KG1 (cell line): ENCODE measurements at places on chromosomes 5 and 9.
A peak's percentile ranks its signal among the peaks of the same experiment; 100 is the strongest.

- no peak for DNase-seq
These were observed 10.9 kb downstream of the MGAT1 start for GRCh38 chr5:180791611-180792213.

GRCh38 chr5:53095931-53096525, 13.5 kb downstream of the MOCS2 start:
- DNase-seq = peak; percentile 7

GRCh38 chr5:83983852-83984251, 263.2 kb upstream of the HAPLN1 start:
- DNase-seq = no peak

GRCh38 chr5:74294231-74294705, 346.3 kb downstream of the ENC1 start:
- peak; percentile 9 for DNase-seq

GRCh38 chr9:9790216-9790872, 822.5 kb downstream of the PTPRD start:
- DNase-seq = peak; percentile 3

- DNase-seq = no peak
These were observed 370.0 kb downstream of the ZSWIM6 start for GRCh38 chr5:61701877-61702602.

- no peak for DNase-seq
These were observed 200.2 kb downstream of the TRIM36 start for GRCh38 chr5:114969482-114969881.

GRCh38 chr9:38686933-38687332, 33.0 kb downstream of the FAM240B start:
- DNase-seq = no peak

DNA sequence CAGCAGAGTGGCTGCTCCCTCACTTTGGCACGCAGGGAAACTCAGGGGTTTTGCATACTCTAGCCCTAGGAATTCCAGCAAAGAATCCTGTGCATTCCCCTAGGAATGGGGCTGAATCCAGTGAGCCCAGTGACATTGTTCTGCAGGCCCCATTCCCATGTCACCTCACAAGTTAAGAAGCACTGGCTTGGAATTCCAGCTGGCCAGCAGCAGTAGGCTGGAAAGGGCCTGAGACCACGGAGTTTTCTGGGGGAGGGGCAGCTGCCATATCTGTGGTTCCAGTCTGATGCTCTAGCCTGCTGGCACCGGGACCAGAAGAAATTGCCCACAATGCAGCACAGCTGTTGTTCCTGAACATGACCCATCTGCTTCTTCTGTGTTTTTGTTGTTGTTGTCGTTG, 217.6 kb upstream of the DMRTA1 start:
- DNase-seq = no peak

DNA sequence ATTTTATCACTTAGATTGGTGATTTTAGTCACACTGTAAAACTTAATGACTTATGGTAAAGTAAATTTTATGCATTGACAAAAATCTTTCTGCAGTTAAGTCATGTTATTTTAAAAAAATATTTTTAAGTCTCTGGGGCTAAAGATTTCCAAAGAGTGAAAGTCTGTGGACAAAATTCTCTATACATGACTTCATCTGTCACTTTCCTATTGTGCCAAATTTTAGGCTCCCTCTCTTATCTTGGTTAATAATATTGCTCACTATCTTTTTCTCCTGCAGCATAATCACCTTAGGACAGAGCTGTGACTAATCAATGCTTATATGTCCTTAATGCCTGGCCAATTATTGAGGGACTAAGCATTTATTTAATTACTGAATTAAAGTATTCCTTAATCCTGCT, 15.2 kb downstream of the LURAP1L start:
- DNase-seq = no peak

- DNase-seq = no peak
These were observed at the start of gene C5orf46 for GRCh38 chr5:147906326-147907095. C5orf46 (minus strand) TSS chr5:147906538; CDS start chr5:147906501, 37 bp downstream.

DNA sequence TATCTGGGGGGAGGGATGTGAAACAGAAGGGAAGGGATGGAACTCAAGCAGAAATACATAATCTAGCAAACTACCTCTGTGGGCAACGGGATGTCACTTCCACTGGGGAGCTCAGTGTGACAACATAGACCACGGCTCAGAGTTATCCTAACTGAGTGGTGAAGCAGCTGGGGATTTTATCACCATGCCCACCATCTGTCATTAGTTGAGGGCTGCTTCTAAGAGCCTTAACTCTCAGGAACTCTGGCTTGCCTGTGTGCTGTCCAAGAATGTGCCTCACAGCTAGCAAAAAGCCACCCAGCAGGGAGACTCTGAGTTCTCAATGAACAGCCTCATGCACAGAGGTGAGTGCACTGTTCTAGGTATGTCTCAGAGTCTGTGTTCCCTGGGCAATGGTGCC, 90.6 kb upstream of the CXCL14 start:
- DNase-seq = no peak

DNA sequence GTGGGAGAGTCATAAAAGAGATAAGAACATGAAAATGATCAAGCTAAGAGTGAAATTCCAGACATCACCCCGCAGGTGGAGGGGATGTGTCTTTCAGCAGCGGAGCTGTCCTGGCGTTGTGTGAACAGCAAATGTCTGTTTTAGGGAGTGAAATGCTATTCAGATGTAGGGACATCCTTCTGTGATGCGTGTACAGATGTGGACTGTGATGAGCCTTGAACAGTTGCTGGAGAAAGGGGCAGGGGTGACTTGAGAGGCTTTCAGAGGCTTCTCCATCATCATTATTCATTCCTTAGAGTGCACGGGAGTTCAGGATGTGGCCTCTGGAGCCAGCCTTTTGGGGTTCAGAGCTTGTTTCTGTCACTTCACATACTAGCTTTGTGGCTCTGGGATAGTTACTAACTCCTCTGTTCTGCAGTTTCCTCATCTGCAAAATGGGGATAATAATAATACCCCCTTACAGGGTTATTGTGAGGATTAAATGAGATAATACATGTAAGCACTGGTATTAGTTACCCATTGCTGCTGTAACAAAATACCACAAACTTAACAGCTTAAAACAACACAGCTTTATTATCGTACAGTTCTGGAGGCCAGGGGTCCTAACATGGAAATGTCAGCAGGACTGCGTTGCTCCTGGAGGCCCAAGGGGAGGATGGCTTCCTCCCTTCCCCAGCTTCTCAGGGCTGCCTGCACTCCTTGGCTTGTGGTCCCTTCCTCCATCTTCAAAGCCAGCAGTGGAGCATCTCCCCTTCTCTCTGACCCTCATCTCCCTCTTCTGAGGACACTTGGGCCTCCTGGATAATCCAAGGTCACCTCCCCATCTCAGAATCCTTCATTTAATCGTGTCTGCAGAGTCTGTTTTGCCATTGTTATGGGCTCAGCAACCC, 9.4 kb downstream of the TRAF1 start:
- no peak for DNase-seq

GRCh38 chr5:110224050-110224449, 502.4 kb downstream of the TMEM232 start:
- no peak for DNase-seq

- DNase-seq = no peak
These were observed 2.2 kb downstream of the TMEM141 start for GRCh38 chr9:136793086-136793946.

GRCh38 chr9:108282872-108283271, 572.9 kb downstream of the ACTL7B start:
- DNase-seq = no peak

GRCh38 chr5:138149530-138149929, 10.3 kb upstream of the NME5 start:
- no peak for DNase-seq

DNA sequence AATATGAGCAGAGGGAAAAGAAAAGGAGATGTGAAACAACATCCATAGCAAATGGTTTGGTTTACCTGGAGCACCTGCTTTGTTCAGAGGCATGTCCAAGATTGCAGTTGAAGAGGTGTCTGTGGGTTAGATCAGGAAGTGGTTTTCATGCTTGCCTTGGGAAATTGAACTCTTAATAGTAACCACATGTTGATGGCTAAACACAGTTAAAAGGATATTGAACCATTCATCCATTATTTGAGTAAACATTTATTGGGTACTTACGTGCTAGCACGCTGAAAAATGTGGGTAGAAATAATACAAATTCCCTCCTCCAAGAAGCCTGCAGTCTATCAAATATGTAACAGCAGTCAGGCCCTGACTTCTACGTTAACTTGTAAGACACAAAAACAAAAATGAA, 235.7 kb upstream of the TNC start:
- no peak for DNase-seq

DNA sequence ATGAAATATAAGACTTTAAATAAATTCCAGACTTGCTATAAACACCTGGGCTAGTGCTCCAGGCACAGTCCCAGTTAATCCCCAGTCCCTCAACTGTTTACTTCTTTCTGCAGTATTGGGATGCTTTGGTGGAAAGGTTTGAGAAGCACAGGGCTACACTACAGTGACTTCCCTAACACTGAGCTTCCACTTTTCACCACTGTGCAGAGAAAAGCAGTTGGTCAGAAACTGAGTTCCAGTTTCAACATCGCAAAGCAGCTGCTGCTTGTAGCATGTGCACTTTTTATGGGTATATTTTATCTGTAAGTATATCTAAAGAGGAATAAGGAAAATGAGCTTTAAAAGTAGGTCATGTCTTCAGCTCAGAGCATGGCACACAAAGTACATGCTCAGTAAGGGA, 339.7 kb downstream of the NTRK2 start:
- no peak for DNase-seq

GRCh38 chr9:72932619-72933018, 20.2 kb downstream of the ALDH1A1 start:
- DNase-seq = no peak

GRCh38 chr5:84706678-84707641, 322.3 kb upstream of the EDIL3 start:
- DNase-seq = no peak

DNA sequence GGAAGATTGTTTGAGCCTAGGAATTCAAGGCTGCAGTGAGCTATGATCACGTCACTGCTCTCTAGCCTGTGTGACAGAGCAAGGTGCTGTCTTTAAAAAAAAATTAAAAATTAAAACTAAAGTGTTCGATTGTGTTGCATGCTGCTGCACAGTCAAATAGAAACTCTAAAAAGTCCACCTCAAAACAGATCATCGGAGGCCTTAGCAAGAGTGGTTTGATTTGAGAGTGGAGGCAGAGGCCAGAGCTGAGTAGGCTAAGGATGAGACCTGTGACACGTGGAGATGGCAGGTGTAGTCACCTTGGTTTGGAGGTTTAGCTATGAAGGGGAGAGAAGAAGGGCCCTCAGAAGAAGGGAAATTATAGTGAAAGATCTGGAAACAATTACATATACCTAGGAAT, 2.8 kb upstream of the PTPDC1 start:
- DNase-seq = no peak

- no peak for DNase-seq
These were observed 46.6 kb downstream of the TMEM252 start for GRCh38 chr9:68493958-68494577.

GRCh38 chr9:18786911-18787650, 245.9 kb downstream of the SAXO1 start:
- DNase-seq = no peak
